ENCODE measurements at places on chromosomes 3 and 15.
A peak's percentile ranks its signal among the peaks of the same experiment; 100 is the strongest.

GRCh38 chr3:190158261-190158660, 37.6 kb upstream of the P3H2 start:
- no peak for DNase-seq

GRCh38 chr3:102378216-102378615, 56.6 kb upstream of the ZPLD1 start:
- no peak for DNase-seq

DNA sequence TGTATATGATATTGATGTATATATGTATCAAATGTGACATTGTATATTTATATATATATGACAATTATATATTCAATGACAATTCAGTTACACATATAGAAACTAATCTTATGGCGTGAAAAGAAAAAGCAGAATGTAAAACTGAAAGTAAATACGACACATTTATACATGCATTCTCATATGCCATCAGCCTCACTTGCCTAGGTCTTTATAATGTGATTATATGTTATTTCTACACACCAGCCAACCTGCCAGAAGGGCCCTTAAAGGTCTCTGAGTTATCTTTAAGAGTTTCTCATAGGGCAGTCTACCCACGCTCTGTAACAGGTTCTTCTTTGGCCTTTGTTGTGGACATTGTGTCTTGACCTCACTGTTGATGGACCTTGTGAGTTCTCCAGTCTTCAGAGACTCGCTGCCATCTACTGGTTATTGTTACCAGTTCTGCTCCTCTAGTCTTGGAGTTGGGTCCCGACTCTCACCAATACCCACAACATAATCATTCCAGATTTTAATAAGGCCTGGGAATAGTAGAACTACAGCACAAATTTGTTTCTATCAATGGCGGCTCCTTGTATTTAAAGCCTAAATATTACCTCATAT, 371.5 kb upstream of the GOLIM4 start:
- no peak for DNase-seq

GRCh38 chr3:69855436-69856162, 116.3 kb downstream of the MITF start:
- peak; percentile 28 for DNase-seq

DNA sequence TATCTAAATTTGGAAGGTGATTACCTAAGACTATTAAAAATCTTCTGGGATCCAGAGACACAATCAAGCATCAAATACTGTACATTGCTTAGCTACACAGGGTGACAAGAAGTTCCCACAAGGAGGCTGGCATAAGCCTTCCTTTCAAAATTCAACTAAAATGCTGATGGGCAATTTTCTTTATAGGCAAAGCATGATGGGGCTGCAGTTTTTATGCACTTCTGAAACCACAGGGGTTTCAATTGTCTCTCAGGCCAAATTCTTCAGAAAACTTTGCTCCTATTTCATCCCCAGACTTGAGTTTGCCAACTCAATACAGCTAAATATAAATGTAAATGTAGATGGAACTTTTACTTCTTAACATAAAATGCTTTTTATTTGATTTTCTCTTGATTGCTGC, 241.6 kb downstream of the ZPLD1 start:
- no peak for DNase-seq
